ENCODE measurements at places on chromosomes 3 and 15.

DNA sequence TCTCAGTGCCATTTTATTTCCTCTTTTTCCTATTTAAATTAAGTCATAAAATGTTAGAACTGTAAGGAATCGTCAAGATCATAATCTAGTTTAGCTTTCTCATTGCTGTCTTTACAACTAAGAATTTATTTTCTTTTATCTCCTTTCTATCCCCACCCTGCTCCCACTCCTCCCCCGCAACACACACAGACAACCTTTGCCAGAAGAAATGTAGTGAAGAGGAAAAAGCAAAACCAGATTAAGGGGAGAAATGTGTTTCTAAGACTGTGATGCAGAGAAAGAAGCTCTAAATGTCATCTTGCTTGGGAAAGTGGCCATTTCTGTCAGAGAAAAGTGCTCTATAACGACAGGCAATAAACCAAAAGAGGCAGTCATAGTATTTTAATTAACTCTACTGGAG is 78.3 kb upstream of the MLF1 start:
- DNase-seq, result no peak

GRCh38 chr3:138440121-138440521 is 5.7 kb downstream of the ESYT3 start:
- no peak for DNase-seq

- DNase-seq, result peak; percentile 28
These were observed 391.2 kb upstream of the NECTIN3 start for GRCh38 chr3:110680450-110680849.

DNA sequence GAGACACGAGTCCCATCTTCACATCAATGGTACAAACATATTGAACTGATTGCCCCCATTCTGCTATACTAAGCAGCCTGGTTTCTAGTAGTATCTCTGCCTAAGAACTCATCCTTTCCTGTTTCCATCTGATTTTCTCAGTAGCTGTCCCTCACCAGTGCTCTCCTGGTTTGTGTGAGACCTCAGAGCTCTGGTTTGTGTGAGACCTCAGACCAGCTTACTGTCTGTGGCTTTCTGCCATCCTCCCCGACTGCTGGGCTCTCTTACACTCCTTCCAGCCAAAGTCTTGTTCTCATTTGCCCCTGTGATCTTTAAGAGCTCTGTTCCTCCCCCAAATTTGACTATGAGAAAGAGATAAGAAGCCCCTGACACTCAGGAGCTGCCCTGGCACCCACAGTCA is 41.1 kb upstream of the NEDD4 start:
- DNase-seq, result no peak

GRCh38 chr3:52454938-52455282 is 494 bp upstream of the NISCH start:
- DNase-seq, result no peak

DNA sequence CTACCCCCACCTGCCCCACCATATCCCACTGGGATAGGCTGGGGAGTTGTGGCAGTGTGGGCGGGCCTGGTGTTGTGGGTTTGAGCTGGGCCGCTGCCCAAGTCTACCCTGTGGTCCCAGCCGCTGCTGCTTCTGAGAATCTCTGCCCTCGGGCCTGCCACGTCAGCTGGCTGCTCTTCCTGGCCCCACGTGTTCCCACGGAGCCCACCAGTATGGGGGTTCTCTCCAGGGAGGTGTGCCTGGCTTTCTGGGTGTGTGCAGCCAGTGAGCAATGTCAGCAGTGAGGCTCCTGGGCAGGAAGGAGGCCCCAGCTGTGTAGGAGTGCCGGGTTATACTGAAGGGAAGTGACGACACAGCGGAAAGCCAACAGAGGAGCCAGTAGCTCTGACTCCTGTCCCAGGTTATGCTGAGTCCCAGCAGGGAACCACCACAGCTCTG is 10.5 kb downstream of the GNAI2 start:
- DNase-seq, result peak; percentile 99

DNA sequence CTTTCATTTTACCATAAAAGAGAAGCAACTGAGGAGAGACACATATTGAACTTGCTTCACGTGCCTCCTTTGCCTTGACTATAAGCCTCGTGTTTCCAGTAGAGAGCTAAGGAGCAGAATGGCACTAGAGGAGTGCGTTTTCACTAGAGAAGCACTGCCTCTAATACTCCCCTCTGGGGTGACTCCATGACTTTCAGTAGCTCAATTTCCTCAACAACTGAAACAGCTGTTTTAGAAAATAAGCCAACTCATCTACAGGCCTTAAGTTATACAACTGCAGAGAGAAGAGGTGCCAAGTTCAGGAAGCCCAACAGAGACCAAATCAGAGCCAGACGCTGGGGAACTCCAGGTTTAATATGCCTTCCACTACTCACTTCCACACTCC is 1.9 kb downstream of the UBP1 start:
- peak; percentile 76 for DNase-seq

- DNase-seq, result peak; percentile 89
These were observed 44.6 kb downstream of the SH3BP5 start for GRCh38 chr3:15287565-15288330.

DNA sequence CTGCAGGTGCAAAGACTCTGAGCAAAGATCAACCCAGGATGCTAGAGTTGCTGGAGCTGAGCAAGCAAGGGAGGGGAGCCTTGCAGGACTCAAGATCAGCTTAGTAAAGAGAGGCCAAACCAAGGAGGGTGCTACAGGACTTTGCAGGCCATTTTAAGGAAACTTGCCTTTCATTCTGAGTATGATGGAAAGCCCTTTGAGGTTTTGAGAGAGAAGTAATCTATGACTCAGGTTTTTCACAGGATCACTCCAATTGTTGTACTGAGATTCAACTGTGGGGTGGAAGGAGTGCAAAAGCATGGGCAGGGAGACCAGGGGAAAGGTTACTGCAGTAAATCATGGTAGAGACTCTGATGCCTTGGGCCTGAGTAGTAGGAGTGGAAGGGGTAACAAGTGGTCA is 260.4 kb upstream of the GPR149 start:
- no peak for DNase-seq

GRCh38 chr3:195005251-195005620 is 265.7 kb downstream of the XXYLT1 start:
- DNase-seq, result no peak

- no peak for DNase-seq
These were observed 145.3 kb downstream of the RORA start for GRCh38 chr15:61083788-61084134.
